ENCODE measurements at places on chromosomes 3 and 15.

GRCh38 chr3:61772456-61772855, 211.1 kb downstream of the PTPRG start:
- DNase-seq = no peak

- DNase-seq = no peak
Measured at GRCh38 chr3:8472549-8472948, 29.1 kb upstream of the LMCD1 start.

DNA sequence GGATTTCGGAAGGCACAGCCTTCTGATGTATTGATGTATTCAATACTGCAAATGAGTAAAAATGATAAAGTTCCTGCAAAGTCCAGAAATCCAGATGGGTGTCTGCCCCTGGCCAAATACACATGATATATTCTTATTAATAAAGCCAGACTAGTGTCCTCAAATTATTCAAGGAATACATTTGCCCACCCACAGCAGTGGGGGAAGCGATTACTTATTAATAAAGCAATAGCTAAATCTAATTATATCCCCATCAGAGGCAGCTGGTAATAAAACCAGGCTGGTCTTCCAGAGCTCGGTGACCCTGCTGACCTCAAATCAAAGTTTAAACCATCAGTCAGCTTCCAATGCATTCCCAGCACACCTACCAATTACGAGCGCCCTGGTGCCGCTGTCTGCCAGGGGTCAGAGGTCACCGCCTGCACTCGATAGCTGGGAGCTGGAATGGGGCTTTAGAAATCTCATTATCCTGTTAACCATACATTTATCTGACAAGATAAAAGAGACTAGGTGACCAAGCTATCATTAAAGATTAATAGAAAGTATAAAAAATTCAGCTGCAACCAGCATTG, 330.3 kb downstream of the UACA start:
- no peak for DNase-seq

GRCh38 chr3:148211725-148212124, 486.0 kb upstream of the AGTR1 start:
- no peak for DNase-seq

- no peak for DNase-seq
Measured at GRCh38 chr15:58442122-58442521, 10.3 kb downstream of the LIPC start.

- DNase-seq = peak; percentile 94
Measured at GRCh38 chr3:99638167-99638948, at the start of gene COL8A1. Gene COL8A1, plus strand, starts transcription at chr3:99638594. Its CDS starts 152,089 bp downstream, at chr3:99790683.

- no peak for DNase-seq
Measured at GRCh38 chr3:194185221-194185620, 49.3 kb downstream of the HES1 start.

- no peak for DNase-seq
Measured at GRCh38 chr3:150006794-150007193, 36.1 kb upstream of the PFN2 start.

DNA sequence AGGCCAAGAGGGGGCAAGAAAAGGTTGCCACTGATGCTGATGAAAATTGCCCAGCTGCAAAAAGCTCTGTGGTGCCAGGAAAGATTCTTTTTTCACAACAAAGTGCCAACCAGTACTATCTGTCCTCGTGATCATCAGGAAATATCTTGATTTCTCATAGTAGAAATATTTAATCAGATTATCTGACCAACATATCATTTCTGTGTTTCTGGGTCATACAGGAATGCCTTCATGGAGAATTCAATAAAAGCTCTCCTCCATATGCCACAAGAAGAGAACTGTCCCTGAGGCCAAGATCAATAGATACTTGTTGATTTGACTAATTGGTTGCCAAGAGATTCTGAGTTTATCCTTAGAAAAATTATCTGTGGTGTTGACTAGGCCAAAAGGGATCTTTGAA, 63.5 kb downstream of the FSIP1 start:
- no peak for DNase-seq

Data from coronary artery (tissue), 2 donors.